Neural progenitor cell (in vitro differentiated cells): ENCODE measurements at places on chromosomes 12 and 14.

DNA sequence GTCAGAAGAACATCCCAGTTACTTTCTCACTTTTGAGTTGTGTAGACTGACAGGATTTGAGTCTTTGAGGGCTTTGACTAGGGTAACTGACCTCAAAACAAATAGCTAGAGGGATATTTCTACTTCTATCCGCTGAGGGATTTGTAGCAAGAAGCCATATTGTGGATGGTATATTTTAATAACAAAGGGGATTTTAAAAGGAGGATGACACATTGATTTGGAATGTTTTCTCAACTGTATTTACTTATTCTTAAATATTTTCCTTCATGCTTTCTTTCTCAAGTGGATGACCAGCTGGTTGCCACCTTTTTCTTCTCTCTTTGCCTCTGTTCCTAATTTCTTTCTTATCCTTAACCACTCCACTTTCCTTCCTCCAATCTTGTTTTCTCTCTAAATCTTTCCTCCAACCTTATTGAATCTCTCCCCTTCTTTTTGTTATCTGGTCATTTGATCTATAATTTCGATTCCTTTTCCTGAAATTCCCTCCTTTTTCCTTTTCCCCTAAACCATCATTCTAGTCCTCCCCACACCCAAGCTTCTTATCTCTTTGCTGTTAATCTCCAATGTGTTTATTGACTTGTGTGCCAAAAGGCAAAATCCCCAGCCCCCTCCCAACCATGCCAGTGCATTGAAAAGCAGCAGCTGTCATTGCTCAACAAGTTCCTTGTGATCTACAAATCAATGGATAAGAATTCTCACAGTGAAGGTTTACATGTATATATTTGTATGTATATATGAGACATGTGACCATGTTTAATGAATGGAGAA lies 411.6 kb downstream of the RAD51B start:
- DNase-seq = no peak

DNA sequence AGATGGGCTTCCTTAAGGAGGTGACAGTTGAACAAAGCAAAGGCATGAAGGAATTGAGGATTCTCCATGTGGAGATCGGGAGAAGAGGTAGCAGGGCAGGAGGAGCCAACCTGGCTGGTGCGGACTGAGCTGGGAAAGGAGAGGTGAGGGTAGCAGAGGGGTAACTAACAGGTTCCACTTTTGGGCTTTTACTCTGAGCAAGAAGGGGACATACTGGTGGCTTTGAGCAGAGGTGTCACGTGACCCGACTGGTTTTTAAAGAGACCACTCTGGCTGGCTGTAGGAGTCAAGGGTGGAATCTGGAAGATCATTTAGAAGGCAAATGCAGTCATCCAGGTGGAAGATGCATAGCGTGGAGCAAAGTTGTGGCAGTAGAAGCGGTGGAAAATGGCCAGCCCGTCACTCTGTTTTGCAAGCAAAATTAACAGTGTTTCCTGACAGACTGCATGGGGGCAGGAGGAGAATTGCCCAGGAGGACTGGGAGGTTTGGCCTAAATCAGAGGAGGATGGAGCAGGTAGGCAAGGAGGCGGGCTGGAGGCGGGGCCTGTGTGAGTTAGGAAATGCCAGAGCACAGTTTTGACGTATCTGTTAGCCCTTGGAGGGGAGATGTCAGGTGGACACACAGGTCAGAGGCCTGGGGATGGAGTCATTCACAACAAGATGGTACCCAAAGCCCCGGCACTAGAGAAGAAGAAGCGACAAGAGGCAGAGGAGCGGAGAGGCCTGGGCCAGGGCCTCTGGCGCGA lies 156.3 kb upstream of the FKBP4 start:
- DNase-seq = no peak

GRCh38 chr14:90062127-90062794 lies 467 bp downstream of the KCNK13 start:
- DNase-seq = peak; percentile 67

GRCh38 chr12:115926037-115926670 lies 351.3 kb downstream of the MED13L start:
- DNase-seq = no peak

- DNase-seq = no peak
Observed at GRCh38 chr14:92022036-92022435, 17.8 kb downstream of the TRIP11 start.

DNA sequence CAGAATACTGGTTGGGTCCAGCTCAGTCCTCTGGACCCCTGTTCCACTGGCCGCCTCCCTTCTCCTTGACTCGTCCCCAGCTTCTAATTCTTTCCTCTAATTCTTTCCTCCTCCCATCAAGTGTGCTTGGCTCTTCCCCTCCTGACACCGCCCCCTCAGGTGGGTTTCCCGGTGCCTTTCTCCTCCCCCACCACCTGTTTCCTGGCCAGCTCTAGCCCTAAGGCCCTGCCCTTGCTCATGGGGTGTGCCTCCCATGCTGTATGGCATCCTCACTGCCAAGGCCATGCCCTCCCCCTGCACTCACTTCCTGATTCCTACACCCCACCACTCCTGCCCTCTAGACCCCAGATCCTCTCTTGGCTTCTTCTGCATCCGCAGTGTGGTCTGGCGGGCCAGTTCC lies 12.1 kb upstream of the EML1 start:
- DNase-seq = no peak

DNA sequence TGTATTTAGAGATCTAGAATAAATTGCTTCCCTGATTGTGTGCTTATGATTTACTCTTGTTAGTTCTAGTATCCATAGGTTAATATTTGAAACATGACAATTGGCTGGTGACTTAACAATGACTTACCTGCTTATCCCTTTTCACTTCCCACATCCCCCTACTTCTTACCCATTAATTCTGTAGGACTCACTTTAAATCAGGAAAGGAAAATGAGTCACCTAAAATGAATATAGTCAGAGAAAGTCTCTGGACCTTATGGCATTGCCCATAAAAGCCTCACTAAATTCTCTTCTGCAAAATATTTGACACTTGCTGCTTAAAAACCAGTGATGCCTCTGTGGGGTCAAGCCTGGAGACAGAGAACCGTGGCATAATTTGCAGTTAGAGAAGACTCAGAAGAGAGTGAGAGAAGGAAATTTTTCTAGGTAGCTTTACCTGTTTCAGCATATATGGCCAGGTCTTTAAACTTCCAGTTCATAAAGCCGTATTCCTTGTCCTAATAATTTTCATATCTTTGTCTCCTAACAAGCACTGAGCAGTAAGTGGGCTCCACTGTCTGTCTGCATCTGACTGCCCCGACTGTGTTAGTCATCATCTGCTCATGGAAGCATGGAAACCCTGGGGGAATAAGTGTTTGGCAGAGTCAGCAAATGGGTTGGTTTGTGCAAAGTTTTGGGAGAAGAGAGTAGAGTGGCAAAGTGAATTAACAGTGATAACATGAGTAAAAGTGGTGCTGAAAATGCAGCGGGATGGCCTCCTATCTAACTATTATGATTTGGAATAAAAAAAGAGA lies 294.4 kb downstream of the AKAP6 start:
- DNase-seq = no peak

DNA sequence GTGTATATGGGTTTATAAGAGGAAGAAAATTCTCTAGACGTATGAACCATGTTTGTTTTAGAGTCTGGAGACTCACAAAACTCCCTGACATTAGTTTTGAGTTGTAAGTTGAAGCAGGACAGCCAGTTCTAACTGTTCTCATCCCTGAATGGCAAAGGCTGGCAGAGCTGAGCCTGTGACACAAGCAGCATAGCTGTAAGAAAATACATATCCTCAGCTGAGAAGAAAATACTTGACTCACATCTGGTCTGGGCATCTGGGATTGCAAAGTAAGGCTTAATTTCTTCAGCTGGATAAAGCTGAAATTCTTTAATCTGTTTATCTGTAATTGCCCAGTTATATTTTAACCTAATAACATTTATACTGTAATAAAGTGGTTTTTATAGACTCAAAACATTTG lies 156.3 kb downstream of the PELI2 start:
- DNase-seq = no peak

- no peak for DNase-seq
Observed at GRCh38 chr12:113220593-113221180, 577 bp upstream of the TPCN1 start.

DNA sequence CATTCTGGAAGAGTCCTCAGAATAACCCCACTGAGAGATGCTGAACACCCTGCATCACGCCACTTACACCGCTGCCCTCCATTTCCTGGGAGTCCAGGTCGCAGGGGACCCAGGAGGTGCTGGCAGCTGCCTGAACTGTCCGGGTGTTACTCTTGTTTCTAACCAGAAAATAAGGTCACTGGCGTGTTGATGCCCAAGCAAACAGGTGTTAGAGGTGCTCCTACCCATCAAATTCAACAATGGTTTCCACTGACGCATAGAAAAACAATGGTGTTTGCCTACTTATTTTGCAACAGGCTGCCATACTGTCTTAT lies 23.8 kb downstream of the PITPNM2 start:
- DNase-seq = no peak

DNA sequence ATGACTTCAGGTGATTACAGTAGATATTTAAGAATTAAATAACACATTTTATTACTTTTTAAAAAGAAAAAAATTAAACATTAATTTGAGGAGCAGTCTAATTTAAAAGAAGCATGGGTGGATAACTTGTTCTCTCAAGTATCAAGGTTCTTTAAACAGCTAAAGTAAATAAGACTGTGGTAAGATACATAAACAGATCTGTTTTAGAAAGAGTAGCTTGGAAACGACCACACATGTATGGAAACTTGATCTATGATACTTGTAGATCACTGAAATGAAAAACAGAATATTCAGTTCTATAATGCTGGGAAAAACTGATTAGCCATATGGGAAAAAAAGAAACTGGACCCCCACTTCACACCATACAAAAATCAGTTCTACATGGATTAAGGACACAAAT lies 36.0 kb downstream of the TC2N start:
- DNase-seq = no peak

GRCh38 chr12:105092336-105092735 lies 8.1 kb upstream of the ALDH1L2 start:
- DNase-seq = peak; percentile 29

DNA sequence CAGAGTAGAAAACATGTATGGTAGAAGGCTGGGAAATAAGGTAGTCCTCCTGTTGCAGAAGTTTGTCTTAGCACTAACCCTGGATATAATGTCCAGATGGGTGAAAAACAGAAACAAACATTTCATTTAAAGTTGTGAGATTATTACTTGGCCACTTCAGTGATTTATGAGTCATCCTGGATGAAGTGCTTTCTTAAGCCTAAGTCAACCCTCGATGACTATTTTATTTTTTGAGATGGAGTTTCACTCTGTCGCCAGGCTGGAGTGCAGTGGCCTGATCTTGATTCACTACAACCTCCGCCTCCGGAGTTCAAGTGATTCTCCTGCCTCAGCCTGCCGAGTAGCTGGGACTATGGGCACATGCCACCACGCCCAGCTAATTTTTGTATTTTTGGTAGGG lies 10.2 kb downstream of the DLST start:
- no peak for DNase-seq

- no peak for DNase-seq
Observed at GRCh38 chr12:76308866-76309265, 39.3 kb downstream of the BBS10 start.

GRCh38 chr12:121649819-121650353 lies 19.6 kb downstream of the MORN3 start:
- DNase-seq = no peak

GRCh38 chr12:3046441-3047200 lies 30.6 kb upstream of the TSPAN9 start:
- no peak for DNase-seq

DNA sequence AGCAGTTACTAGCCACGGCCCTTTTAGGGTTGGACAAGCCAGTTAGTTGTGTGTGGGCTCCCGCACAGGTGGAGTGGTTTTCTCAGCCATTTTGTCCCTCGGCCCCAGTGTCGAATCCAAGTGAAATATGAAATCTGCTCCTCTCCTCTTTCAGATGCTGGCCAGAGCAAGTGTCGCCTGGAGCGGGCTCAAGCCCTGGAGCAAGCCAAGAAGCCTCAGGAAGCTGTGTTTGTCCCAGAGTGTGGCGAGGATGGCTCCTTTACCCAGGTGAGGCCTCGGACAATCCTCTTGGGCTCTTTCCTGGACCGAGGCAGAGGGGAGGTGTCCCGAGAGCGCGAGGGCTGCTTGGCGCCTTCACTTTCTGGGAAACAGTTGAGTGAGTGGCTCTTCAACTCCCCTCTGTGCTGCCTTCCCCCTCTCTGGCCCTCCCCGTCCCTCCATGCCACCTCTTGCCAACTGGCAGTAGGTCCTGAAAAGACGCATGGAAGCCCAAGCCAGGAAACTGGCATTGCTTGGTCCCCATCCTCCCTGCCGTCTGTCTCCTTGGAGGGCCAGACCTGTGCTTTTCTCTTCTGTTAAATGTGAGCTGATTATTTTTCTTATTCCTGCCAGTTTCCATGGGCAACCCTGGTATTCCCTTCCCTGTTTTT lies 74.2 kb downstream of the SMOC1 start:
- DNase-seq = no peak

- no peak for DNase-seq
Observed at GRCh38 chr14:63428486-63428885, 109.8 kb upstream of the GPHB5 start.
